ENCODE measurements at places on chromosomes 7 and 10.

- DNase-seq, result no peak
These were observed 529.4 kb upstream of the IGFBP3 start for GRCh38 chr7:46450425-46450824.

GRCh38 chr10:11046776-11047160, 29.1 kb downstream of the CELF2 start:
- no peak for DNase-seq

DNA sequence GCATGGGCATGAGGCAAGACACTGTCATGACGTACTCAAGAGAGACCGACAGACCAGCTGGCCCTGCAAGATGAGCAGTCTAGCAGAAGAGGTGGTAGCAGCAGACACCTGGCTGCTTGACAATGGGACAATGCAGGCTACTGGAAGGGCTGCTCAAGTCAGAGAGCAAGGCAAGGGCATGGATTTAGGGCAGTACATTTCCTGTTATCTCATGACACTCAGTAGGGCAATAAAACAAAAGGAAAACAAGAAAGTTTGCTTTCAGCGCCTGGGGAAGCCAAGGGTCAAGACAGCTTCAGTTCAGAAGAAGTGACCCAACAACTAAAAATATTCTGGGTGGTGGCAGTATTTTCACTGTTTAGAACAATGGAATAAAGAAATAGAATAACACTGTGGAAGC, 331.8 kb upstream of the PHYHIPL start:
- DNase-seq, result no peak

GRCh38 chr7:127933146-127933545, 98.1 kb downstream of the LRRC4 start:
- DNase-seq, result no peak

DNA sequence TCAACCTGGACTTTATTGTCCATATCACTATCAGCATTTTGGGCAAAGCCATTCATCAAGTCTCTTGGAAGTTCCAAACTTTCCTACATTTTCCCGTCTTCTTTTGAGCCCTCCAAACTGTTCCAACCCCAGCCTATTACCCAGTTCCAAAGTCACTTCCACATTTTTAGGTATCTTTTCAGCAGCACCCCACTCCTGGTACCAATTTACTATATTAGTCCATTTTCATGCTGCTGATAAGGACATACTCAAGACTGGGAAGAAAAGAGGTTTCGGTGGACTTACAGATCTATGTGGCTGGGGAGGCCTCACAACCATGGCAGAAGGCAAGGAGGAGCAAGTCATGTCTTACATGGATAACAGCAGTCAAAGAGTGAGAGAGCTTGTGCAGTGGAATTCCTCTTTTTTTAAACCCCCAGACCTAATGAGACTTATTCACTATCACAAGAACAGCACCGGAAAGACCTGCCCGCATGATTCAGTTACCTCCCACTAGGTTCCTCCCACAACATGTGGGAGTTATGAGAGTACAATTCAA, 50.2 kb downstream of the NRF1 start:
- DNase-seq, result no peak

- no peak for DNase-seq
These were observed 68.3 kb downstream of the HYCC1 start for GRCh38 chr7:22945584-22945983.

DNA sequence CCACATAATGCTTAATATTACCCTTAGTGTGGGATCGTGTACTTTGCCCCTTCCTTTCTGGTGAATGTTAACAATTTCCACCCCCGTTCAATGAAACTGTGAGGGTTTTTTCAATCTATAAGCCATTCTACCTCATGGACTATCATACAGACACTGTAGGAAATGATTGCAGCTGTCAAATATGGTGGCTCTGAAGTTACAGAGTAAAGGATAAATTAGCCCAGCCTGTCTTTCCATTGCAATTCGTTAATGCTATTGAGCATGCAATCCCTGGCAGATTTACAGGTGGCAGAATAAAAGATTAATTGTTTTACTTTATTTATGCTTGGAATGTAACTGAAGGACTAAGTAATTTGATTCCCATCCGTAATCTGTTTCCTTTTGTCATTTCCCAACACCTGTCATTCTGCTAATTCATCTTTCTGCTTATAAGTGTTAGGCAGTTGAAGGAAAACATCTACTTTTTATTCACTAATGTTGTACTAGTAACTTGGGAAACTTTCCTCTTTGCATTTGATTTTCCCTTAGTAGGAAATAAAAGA, 1211.6 kb upstream of the LRRN3 start:
- DNase-seq, result no peak

DNA sequence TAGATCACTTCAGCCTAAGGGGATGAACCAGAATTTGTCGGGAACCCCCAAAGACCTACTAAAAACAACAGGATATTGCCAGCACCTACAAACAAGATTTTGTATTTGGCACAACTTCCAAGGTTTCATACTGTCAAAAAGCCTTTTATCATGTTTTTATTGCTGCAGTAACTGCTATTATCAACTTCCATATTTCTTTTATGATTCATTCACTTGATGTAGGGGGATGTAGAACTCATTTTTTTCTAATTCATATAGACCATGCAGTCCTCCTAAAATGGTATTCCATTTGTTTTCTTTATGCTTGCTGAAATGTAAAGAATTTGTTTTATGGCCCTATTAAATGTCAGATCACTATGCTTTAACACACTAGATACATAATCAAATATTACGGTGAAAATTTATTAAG, 30.0 kb upstream of the WNT16 start:
- DNase-seq, result no peak

- no peak for DNase-seq
These were observed 30.5 kb downstream of the ANXA11 start for GRCh38 chr10:80174641-80175395.

- DNase-seq, result no peak
These were observed 48.4 kb upstream of the FZD8 start for GRCh38 chr10:35690534-35690933.

DNA sequence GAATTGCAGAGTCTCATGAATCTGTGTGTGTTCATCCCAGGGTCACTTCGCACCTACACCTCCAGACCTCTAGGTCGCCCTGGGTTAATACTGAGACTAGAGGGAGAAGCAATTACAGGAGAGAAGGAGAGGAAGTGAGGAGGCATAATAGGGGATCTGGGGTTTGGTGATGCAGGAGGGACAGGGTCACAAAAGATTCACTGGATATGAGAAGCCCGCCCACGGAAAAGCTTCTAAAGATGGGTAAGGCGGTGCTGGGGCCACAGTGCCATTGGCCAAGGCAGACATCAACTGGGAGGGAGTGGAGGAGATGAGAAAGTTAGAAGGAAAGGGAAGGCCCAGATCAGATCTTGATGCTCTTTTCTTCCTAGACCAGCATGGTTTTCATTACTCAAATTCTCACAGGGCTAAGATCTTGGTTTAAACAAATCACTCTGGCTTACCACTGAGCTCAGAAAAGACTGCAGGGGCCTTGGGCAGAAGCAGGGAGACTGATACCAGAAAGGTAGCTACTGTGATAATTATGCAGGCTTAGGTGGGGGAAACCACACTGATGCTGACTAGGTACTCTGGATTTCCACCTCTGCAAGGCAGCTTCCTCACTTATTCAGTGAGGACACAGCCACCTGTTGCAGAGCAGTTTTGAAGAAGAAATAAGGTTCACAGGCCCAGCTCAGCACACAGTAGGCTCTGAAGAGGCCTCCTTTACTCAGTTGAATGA, 17.4 kb upstream of the ZNF273 start:
- no peak for DNase-seq

GRCh38 chr7:87463982-87464381, 11.5 kb downstream of the ABCB4 start:
- no peak for DNase-seq

DNA sequence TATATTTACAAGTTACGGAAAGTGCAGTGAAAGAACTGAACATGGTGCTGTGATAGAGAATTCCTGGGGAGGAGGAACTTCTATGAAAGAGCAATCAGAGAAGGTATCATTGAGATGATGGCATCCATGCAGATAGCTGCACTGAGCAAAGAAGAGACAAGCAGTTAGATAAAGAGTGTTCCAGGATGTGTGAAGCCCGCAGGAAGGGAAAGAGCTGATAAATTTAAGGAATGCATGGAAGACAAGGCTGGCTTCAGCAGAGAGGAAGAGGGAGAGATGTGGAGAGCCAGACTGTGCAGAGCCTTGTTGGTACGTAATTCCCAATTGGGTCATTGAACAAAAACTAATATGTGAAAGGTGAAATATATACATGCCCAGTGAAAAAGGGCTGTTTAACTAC, 538.9 kb downstream of the INHBA start:
- no peak for DNase-seq

DNA sequence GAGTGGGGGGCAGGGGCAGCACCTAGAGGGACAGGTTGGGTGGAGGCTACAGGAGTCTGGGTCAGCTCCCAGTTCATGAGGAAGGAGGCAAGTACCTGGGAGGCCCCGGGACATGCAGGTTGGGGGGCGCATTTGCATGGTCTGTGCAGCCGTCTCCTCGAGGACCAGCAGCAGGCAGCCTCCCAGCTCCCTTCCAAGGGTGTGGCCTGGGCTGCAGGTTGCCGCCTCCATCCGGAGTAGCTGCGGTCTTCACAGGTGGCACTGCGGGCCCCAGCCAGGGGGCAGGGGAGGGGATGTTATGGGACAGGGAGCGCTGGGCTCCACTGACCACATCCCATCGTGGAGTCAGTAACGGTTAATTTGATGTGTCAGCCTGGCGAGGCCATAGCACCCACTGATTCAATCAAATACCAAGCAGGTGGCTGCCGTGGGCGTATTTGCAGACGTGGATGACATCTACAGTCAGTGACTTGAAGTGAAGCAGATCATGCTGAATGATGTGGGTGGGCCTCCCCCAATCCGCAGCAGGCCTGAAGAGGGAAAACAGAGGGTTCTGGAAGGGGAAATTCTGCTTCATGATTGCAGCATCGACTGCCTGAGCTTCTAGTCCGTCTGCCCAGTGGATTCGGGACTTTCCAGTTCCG, 81.6 kb downstream of the PRKAG2 start:
- peak; percentile 20 for DNase-seq

- no peak for DNase-seq
These were observed 6.9 kb upstream of the ELFN1 start for GRCh38 chr7:1663223-1663622.

DNA sequence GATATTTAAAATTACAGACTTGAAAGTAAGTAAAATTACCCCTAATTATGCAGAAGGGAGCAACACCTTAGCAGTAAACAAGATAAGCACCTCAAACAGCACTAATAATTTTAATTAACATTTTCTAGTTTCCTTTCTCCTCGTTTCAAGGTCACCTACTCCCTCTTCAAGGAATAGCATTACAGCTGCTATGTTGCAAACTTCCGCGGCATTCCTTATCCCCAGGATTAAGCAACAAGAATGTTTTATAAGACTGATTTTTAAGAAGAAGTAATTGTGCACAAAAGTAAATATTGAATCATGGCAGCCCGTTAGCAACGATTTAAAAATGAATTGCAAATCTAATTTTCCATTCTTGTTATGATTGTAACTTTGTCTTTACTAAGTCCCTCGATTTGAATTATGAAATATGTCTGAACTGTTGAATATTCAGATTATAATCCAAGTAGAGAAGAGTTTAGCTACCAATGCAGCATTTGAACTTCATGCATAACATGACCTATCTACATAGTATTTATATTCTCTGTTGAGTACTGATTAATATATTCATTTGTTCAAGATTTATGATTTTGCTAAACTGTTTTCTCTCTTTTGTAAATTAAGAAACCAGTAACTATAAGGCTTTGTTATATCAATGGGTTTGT, 593.5 kb upstream of the MGMT start:
- DNase-seq, result no peak

GRCh38 chr10:111996103-111996502, 187.5 kb downstream of the GPAM start:
- DNase-seq, result no peak

GRCh38 chr10:22913474-22914092, 14.3 kb upstream of the ARMC3 start:
- DNase-seq, result no peak

GRCh38 chr7:10618953-10619352, 354.7 kb upstream of the PHF14 start:
- no peak for DNase-seq

DNA sequence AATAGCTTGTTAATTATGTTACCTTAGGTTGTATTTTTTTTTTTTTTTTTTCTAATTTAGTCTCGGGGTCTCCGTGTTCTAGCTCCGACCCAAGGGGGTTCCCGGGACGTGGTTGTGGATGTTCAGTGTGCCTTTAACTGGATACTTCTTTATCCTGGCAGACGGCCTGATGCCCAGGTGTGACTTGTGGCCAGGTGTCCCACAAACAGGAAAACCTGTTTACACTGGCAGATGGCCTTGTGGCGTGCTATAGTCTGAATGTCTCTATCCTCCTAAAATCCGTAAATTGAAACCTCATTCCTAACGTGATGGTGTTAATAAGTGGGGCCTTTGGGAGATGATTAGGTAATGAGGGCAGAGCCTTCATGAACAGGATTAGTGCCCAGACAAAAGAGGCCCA, 546.4 kb upstream of the C7orf33 start:
- no peak for DNase-seq

DNA sequence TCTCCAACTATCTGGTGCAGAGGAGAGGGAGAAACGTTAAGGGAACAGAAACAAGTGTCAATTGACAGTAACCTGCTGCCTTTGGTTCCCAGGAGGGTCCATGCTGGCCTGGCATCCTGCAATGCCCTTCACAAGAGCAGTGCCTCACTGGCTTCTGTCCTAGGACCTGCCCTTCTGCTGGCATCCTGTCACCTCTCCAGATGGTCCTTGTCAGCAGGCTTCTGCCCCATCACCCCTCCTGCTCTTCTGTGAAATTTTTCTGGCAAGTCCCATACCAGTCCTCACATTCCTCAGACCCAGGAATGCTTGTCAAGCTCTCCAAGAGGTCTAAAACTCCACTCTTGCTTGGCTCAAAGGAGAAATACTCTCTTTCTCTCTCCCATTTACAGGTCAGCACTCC, 34.2 kb downstream of the C10orf67 start:
- no peak for DNase-seq

GRCh38 chr10:119336599-119336998, 129.2 kb downstream of the GRK5 start:
- no peak for DNase-seq

- no peak for DNase-seq
These were observed 6.5 kb downstream of the BLVRA start for GRCh38 chr7:43764807-43765491.

DNA sequence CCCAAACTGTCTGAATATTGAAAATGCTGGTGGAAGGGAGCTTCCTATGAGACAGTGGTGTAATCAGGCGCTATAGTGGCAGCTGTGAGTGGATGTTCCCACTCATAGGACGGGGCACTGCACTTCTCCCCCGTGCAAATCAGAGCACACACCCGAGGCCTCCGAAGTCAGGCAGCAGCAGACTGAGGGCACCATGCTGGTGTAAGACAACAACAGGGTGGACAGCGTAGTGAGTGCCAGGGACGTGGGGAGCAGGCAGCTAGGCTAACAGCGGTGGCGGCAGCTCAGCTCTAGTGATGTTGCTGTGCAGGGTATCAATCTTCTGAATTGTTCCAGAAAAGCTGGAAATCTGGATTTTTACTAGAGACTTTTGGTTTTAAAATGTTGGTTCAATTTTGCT, 19.2 kb downstream of the C10orf53 start:
- DNase-seq, result no peak
